ENCODE measurements at places on chromosomes 11 and 22.
A peak's percentile ranks its signal among the peaks of the same experiment; 100 is the strongest.

DNA sequence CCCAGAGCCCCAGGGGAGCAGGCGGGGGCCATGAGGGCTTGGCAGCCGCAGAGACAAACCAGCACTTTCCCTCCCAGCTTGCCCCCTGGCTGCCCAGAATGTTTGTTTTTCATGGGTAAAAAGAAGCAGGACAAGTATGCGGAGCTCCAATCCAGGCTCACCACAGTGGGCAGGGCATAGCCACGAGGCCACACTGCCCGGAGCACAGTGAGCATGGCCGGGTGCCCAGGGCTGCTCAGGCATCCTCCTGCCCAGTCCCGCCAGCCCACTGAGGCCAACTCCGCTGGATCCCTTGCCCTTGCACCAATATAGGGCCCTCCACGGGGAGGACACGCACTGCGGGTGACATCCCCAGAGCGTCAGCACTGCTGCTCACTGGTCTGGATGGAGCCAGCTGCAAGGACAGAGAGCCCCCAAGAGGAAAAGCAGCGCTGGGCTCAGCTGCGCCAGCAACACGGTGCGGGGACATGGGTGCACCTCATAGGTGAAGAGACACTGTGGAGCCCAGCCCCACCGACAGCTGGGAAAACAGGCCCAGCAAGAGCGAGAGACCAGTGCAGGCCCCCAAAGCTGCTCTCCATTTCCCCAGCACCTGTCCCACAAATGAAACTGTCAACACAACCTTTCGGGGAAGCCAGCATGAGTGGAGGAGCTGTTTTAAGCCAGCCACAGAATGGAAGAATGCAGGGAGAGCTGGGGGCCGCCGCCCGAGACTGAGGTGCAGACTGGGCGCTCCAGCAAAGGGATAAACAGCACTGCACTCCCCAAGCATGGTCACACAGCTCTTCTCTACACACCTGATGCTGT is 24.8 kb downstream of the ARVCF start:
- no peak for DNase-seq

GRCh38 chr11:44306052-44306917 is 3.7 kb downstream of the ALX4 start:
- DNase-seq, result no peak

GRCh38 chr11:71995726-71996291 is 2.9 kb upstream of the IL18BP start:
- DNase-seq, result no peak

DNA sequence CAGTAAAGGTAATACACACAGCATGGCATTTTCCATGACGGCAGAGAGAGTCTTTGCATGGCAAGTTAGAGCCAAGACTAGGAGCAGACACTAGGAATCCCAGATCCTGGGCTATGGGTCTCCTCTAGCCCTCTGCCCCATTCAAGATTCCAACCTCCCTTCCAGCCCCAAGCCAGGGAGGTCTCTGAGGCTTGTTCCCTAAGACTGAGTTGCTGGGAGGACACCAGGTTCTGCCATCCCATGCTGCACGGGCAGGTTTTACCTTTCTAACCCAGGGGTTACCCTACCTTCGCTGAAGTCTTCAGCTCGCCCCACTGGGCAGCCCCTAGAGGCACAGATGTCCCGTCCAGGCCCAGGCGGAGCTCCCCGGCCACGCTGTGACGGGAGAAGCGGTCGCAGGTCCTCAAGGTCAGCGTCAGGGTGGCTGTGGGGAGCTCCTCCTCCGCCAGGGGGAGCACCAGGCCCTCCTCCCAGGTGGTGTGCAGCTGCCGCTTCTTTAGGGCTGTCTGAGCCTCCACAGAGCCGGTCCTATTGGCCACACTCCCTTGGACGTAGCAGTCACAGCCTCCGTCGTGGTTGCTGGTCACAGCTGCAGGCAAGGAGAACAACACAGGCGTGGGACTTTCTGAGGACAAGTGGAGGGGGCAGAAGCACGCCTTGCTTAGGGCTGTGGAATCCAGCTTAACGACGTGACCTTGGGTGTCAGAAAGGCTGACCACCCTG is 33.8 kb downstream of the SYT13 start:
- no peak for DNase-seq

DNA sequence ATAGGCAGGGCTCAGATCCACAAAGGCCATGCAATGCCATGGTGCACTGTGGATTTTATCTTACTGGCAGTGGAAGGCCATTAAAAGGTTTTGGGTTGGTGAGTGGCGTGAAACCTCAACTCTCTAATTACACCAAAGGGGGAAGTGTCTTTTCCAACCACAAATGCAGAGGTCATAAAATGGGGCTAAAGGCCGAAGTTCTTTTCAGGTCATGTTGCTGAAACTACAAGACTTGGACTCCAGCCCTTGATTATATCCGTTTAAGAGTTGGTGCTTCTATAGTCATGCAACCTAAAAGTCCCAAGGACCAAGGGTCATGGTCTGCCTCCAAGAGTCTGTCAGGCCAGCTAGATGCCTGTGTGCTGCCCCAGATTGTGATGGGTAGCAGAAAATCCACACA is 434.3 kb downstream of the RAB38 start:
- DNase-seq, result no peak

DNA sequence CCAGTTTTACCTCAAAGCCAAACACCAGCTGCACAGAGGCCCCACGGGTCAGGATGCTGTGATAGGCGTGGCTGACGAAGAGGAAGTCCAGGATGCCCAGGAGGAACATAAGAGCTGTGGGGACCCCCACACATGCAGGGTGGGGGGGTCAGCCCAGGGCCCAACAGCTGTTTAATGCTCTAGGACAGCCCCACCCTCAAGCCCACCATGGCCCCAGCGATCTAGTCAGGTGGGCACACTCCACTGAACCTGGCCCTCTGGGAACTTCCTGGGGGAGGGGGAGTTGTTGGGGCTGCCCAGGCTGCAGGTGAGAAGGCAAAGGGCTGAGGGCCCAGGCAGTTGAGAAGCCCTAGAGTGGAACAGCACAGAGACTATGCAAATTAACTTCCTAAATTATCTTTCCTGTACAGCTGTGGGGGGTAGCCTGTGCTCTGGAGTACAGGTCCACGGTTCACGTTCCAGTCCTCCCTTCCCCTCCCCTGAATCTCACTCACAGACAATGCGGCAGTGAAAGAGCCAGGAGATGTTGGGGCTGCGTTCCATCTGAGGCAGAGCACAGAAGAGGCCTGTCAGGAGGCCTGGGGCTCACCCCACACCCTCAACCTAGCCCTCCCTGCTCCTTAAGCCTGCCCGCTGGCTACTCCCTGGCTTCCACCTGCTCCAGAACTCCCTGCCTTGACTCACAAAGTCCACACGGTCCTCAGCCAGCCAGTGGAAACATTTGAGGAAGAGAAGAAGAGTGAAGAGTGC is 1.9 kb downstream of the SYVN1 start:
- DNase-seq, result no peak

DNA sequence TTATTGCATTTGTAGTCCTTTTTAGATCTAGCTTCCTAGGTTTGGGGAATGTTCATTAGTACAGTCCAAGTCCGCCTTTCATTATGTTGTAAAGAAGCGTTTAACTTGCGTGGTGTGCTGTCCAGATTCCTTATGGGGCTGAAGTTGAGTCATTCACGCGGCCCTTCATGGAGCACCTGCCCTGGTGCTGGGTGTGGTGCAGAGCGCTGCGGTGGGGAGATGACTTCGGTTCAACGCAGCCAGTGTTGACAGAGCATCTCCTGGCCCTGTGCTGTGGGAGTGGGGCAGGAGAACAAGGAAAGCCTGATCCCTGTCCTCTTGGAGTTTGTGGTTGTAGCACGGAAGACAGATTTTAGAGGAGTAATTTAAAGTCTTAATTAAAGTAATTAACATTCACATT is 152.0 kb downstream of the TBC1D22A start:
- DNase-seq, result no peak

DNA sequence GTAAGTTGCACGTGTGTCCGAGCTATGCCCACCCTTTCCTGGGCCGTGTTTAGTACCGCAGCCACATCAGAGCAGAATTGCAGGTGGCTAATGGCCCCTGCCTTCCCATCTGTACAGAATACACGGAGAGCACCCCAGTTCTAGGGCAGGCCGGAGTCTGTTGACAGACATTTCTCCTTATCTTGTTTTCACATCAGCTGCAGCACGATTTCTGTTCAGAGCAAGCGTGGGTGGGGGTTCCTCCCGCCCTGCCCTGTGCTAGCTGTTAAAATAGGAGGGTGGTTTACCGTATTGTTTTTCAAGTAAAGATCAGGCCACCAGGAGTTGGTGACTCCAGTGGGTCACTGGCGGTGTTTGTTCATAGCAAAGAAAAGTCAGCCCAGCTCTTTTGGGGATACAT is 41.1 kb downstream of the UBASH3B start:
- DNase-seq, result no peak

GRCh38 chr11:61959678-61960077 is 7.8 kb downstream of the FTH1 start:
- DNase-seq, result no peak

- DNase-seq, result peak; percentile 32
Measured at GRCh38 chr11:33773404-33773986, 825 bp downstream of the FBXO3 start.

- DNase-seq, result no peak
Measured at GRCh38 chr22:42680648-42681047, 31.5 kb upstream of the CYB5R3 start.

DNA sequence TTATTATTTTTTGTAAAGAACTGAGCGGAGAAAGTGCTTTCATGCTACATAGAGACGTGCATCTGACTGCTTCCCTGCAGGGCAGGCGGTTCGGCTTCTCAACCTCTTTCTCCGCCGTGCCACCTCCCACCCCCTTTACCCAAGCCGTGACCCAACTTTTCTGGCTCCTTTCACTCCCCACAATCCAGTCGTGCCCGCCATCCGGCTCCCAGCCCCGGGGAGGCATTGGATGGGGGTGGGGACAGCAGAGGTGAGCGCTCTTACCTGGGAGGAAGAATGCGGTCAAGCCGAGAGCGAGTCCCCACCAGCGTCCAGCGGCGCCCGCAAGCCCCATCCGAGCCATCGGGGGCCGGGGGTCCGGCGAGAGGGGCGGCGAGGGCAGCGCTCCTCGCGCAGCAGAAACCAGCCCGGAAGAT is 781 bp downstream of the NECTIN1 start:
- no peak for DNase-seq

DNA sequence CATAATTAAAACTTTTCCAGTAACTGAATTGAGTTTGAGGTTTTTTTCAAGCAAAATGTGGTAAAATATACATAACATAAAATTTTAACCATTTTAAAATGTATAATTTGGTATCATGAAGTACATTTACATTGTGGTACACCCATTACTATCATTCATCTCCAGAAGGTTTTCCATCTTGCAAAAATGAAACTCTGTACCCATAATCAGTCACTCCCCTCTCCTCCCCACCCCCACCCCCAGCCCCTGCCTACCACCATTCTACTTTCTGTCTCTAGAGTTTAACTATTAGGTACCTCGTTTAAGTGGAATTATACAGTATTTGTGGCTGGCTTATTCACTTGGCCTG is 63.7 kb downstream of the MICAL2 start:
- DNase-seq, result no peak

DNA sequence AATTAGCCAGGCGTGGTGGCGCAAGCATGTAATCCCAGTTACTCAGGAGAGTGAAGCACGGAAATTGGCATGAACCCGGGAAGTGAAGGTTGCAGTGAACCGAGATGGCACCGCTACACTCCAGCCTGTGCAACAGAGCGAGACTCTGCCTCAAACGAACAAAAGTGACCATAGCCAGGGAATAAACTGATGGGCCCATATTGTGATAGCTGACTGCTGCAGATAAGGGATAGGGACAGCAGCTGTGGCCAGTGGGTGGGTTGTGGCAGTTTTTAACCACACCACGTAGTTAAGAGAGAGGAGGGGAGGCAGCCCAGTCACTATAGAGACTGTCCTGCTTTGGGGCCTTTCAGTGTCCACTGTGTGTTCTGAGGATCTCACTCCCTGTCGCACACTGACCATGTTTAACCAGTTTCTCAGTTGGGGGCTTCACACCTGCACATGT is 58.9 kb downstream of the PISD start:
- DNase-seq, result no peak

- no peak for DNase-seq
Measured at GRCh38 chr11:41498726-41499125, 39.3 kb upstream of the LRRC4C start.

DNA sequence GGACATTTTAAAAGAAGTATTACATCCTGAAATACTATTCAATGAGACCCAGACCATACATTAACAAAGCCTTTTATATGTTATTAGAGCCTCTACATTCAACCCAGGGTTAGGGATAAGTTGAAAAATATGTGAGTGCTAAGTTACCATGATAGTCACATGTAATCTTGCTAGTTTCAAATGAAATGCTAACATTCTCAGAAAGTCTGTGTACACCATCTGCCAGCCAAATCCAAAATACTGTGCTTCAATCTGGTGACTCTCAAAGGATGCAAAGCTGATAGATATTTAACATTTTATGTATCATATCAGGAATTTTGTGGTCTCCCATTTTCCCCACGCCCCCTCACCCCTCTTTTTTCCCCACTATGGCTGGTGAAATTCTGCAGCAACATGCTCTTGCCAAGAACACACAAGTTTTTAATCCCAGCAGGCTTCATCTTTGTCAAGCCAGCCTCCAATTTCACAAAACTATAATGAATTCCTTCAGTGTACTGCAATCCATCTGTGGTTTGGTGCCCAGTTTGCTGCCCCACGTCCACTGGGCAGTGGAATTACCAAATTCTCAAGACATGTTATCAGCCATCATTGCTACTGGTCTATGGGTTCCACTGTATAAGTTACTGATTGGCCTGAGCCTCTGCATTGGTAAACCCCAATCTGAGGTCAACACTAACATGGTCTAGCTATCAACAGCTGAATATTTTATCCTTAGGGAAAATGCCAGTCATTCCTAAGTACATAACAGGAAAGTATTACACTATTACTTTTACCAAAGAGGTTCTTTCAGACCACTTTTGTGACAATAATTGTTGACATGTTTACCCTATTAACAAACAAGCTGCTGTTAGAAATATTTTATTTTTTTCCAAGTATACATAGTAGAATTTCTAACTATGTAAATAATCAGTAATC is 1.5 kb upstream of the PICALM start:
- DNase-seq, result no peak

GRCh38 chr11:97123237-97123636 is 733.4 kb downstream of the JRKL start:
- DNase-seq, result no peak

DNA sequence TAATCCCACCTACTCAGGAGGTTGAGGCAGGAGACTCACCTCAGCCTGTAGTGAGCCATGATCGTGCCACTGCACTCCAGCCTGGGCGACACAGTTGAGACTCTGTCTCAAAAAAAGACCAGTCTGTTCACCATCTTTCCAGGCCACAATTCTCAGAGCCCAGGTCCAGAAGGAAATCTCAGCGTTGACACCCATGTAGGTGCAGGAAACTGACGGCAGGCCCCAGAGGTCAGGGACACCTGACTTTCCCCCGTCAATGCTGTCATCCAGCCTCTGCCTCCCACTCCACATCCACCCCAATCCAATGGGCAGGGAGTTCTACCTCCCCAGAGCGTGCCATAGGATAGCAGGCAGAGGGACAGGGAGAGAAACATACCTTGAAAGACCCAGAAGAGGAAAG is 5.9 kb upstream of the GRK2 start:
- DNase-seq, result no peak
